Hindlimb muscle (tissue), 1 donor: ENCODE measurements at places on chromosomes 2 and 18. TPM values are rescaled to one million over a fixed set of nuclear protein-coding genes. Genes with fewer than 3 reads are reported as not detected.

- no peak for DNase-seq
Observed at GRCh38 chr2:84126530-84126929, 332.6 kb downstream of the SUCLG1 start.

The POTEJ gene
- polyA plus RNA-seq = 0.06 TPM

- DNase-seq = no peak
Observed at GRCh38 chr2:241597561-241597960, 39.0 kb downstream of the BOK start.

The CDK5R2 gene
- not detected for polyA plus RNA-seq

- no peak for DNase-seq
Observed at GRCh38 chr2:196268538-196269338, 97.4 kb upstream of the STK17B start.

DNA sequence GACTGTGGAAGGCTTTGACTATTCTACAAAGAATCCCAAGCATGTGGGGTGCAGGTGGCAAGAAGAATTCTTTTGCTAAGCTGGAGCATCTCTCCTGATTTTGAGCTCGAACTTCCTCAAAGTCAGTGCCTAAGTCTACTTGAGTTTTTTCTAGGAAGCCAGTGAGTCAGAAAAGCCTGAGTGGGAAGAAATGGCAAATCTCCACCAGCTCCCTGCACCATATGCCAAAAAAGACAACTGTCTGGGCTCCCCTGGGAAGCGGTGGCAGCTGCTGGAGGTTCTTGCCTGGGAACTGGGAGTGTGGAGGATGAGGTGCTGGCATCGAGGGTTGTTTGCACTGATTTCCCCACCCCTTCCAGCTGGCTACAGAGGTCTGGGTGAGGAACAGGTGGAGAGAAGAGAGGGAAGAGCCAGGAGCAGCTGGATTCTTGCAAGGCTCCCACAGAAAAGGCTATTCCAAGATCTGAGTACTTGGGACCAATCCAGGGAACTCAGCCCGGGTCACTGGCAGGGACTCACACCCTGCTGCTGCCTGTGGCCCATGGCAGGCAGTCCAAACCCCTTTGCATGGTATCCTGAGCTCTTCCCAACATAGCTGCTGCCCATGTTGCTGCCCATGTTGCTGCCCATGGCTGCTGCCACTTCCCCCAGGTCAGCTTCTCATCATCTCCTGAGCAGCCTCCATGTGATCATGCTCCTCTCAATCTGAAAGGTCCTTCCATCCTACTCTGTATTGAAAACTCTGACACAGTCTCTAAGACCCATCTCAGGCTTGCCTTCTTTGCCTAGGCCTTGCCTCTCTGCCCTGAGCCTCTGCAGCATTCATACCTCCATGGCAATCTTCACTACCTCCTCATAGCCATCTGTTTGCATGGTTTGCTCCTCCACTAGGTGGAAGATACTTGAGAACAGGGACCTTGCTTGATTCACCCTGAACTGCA is 128.3 kb upstream of the SPATS2L start:
- DNase-seq = peak; percentile 72

The SMIM21 gene
- not detected for polyA plus RNA-seq

DNA sequence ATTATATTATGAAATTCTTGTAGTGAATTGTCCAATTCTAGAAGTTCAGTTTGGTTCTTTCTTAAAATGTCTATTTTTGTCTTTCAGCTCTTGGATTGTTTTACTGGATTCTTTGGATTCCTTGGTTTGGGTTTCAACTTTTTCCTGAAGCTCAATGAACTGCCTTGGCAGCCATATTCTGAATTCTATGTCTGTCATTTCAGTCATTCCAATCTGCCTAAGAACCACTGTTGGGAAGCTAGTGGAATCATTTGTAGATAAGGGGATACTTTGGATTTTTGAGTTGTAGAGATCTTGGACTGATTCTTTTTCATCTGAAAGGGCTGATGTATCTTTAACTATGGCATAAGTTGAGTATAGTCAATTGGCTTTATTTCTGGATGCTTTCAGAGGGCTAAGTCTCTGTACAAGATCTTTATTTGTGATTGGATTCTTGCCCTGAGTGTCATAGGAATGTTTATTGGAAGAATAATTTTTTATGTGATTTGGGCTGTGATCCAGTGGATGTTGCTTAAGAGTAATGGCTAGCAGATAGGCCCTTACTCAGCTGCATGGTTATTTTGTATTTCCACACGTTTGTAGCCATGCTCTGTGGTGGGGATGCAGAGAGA is 42.3 kb downstream of the SERPINB7 start:
- DNase-seq = peak; percentile 6

GRCh38 chr2:55430211-55430975 is 10.7 kb upstream of the CCDC88A start:
- DNase-seq = no peak

The KCNK3 gene
- 1.5 TPM for polyA plus RNA-seq

DNA sequence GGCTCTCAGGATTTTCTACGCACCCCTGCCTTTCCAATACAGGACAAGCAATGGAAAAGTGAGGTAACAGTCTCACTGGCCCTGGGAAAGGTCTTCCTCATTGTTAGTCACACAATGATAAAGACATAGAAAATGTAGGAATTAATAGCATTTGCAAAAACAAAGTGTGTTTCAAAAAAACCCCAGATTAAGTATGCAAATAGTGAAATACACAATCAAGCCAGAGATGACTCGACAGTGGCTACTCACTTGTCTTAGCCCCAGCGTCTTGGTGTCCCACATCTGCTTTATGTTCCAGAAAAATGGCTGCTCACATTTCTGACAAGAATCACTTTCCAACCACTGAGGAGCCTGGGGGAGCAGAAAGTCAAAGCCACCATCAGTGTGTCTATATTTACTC is 47.0 kb upstream of the AP1S3 start:
- DNase-seq = no peak

DNA sequence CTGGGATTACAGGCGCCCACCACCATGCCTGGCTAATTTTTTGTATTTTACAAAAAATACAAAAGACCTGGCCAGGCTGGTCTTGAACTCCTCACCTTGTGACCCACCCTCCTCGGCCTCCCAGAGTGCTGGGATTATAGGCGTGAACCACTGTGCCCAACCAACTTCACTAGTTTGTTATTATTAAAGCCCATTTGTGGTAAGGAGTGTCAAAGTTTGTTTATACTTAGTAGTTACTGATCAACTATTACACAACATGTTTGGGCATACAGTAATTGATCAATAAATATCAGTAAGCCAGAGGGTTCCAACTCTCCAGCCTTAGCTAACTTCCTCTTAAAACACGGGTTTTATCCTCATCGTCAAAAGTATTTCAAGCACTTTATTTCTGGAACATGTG is 67.5 kb upstream of the ZNG1B start:
- DNase-seq = no peak

The CD226 gene
- polyA plus RNA-seq = 0.89 TPM

DNA sequence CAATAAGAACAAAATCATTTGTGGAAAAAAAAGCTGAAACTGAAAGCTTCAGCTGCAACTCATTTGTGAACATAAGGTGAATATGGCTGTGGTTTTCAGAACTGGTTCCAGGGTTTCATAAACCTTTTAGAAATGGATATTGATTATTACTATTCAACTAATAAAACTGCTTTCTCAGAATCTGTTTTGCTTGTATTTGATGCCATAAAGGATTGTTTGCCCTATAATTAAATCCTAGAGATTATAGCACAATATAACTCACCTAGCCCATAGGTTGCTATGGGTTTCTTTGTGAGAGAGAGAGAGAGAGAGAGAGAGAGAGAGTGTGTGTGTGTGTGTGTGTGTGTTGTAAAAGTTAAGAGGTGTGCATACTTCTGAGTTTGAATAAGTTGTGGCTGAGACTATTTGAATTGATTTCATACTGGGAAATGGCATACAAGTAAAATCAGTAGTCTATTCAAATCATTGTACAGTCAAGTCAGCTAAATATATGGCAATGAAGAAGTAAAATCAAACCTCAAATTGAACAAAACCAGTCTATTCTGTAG is 339.2 kb downstream of the ARHGAP15 start:
- no peak for DNase-seq

The C2orf66 gene
- polyA plus RNA-seq = 0.23 TPM

DNA sequence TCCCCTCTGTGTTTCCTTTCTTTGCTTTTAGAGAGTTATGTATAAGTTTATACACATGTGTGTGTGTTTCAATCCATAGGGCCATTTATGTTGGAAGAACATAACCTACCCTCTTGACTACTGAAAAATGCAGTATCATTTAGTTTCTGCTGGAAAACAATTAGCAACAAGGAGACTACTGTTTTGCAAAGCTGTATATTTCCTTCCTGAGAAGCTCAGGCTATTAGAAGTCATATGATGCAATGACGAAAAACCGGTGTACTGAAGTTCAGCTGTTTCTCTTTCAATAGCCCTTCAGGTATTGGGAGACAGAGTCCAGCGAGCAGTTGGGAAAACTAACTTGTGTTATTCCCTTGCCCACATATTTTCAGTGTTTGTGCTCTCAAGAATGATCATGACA is 447.7 kb upstream of the GYPC start:
- no peak for DNase-seq

DNA sequence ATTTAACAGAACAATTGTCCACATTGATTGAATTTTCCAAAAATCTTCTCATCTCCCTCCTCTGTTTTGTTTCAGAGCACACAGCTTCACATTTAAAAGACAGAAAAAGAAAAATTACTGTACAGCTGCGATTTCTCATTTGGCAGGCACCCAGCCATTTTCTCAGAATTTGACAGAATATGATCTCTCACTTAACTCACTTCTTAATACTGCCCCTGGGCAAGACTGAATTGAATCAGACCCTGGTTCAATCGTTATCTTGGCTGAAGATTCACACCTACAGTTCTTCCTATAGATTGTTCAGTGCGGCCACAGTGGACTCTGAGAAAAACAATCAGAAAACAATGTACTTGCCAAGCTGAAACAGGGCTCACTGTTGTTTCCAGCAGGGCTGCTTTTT is 90.2 kb upstream of the LHCGR start:
- DNase-seq = no peak

The STK11IP gene
- polyA plus RNA-seq = 17.6 TPM

- DNase-seq = no peak
Observed at GRCh38 chr2:121966663-121967062, 211.2 kb downstream of the TSN start.

- DNase-seq = no peak
Observed at GRCh38 chr2:25829377-25829704, 48.9 kb downstream of the ASXL2 start.

The GRHL1 gene
- polyA plus RNA-seq = 1.9 TPM

- no peak for DNase-seq
Observed at GRCh38 chr2:82062463-82062862, 1757.9 kb upstream of the LRRTM1 start.

- DNase-seq = no peak
Observed at GRCh38 chr2:30541680-30542079, 94.6 kb downstream of the LCLAT1 start.

The PDE1A gene
- 6.4 TPM for polyA plus RNA-seq

The NOP58 gene
- 58.7 TPM for polyA plus RNA-seq

The ATOH8 gene
- 25.6 TPM for polyA plus RNA-seq

DNA sequence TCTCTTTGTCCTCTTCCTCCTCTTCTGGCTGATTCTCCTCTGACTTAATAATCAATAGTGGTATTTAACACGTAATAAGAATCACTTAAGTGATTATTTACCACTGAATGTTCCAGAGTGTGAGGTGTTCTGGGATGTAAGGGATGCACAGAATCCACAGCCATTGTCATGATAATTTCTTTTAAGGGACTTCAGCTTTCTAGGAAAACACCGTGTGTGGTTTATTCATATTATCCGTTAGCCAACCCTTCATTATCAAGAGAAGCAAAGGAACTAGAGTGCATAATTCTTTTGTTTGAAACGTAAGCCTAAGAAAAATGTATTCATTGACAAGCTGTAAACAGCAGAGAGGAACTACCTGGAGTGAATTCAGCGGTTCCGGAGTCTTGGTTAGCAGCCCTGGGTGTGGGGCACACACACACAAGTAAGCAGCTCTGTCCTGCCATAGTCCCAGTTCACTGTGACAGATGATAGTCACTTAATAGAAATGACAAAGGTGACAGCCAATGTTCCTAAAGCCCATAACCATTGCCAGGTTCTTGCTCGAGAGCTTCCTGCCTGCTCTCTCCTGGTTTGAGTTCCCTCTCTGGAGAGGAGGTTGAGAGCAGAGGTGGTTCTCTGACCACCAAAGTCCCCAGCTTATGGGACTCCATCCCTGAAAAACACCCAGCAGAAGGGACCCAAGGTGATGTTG is 101.9 kb downstream of the ACOXL start:
- DNase-seq = no peak

GRCh38 chr2:46878886-46879285 is 36.7 kb downstream of the MCFD2 start:
- DNase-seq = no peak

GRCh38 chr2:215841175-215841816 is 172.1 kb downstream of the MREG start:
- no peak for DNase-seq

- no peak for DNase-seq
Observed at GRCh38 chr2:52144590-52144989, 1112.7 kb upstream of the NRXN1 start.

The SERPINB10 gene
- 0.15 TPM for polyA plus RNA-seq

DNA sequence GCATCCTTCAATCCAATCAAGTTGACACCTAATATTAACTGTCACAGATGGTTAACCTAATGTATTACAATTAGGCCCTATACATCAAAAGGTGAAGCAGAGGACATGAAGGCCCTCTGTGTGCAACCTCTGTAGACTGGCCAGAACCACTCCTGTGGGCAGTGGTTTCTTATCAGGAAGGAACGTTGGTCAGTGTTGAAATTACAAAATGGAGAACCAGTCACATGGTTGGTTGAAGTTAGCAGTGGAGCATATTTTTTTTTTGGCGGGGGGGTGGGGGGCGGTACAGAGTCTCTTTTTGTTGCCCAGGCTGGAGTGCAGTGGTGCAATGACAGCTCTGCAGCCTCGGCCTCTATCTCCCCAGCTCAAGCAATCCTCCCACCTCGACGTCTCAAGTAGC is 19.8 kb downstream of the RNU2-63P start:
- DNase-seq = no peak

GRCh38 chr2:143611336-143611735 is 482.1 kb downstream of the ARHGAP15 start:
- no peak for DNase-seq
